ENCODE measurements at places on chromosomes 1 and 21. TPM values are rescaled to one million over a fixed set of nuclear protein-coding genes. Genes with fewer than 3 reads are reported as not detected.
A peak's percentile ranks its signal among the peaks of the same experiment; 100 is the strongest.

Gene TRMT1L
- total RNA-seq, result 18.8 TPM

Gene PLPPR4
- under 0.01 TPM for total RNA-seq

- no peak for DNase-seq
Measured at GRCh38 chr1:107820801-107821200, 144.2 kb downstream of the VAV3 start.

GRCh38 chr1:190176776-190177175 lies 300.9 kb downstream of the BRINP3 start:
- DNase-seq, result no peak

DNA sequence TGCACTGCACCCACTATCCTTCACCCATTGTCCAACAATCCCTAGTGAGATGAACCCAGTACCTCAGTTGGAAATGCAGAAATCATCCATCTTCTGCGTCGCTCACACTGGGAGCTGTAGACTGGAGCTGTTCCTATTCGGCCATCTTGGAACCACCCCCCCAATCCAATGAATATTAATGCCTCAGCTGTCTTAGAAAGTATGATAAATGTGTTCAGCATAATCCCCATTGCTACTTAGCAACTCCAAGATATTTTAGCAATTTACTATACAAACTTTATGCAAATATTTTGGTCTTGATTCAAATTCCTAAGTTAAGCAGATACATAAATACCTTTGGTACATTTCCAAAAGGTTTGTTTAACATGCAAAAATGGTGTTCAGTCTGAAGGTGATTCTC lies 70.5 kb upstream of the SH3GLB1 start:
- no peak for DNase-seq

- no peak for DNase-seq
Measured at GRCh38 chr1:19306941-19307340, 5.0 kb downstream of the AKR7A2 start.

GRCh38 chr1:2124446-2125198 lies 70.0 kb downstream of the FAAP20 start:
- DNase-seq, result no peak

DNA sequence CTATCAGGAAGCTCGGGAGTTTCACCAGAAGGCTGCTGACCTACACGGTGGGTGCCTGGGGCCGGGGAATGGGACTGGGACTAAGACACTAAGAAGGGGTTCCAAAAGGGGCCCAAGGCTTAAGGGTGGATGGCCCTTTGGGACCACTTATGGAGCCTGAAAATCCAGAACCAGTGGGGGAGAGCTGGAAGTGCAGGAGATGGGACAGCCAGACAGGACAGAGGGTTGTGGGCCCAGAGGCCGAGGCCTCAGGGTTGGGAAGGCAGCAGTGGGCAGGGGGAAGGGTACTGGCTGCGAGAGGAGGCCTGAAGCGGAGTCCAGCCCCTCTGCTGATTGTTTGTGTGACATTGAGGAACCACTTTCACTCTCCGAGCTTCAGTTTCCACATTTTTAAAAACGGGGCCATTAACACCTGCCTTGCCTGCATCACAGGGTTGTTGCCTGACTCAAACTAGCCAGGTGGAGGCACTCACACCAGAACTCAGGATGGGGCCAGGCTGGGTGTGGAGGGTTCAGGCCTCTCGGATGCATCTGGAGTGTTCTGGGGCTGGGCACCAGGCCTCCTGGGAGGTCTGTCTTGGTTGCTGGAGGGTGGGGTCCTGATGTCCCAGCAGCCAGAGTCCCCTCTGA lies 3.0 kb downstream of the TTC24 start:
- no peak for DNase-seq

DNA sequence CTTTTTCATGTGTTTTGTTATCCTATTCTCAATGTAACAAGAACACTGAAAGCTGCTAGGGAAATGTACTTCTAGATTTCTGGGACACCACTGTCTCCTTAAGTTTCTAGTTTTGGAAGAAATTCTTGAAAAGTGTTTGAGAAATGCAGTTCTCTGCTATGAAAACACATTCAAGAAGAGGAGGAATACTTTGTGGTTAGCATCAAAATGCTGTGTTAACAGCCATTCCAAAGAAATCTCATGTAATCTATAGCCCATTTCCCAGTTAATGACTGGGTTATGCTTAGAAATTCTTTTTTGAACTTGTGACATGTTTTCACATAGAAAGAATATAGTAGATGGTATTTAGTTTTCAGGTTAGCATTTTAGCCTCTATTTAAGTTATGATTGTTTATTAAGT lies 6.0 kb downstream of the RAVER2 start:
- no peak for DNase-seq

- no peak for DNase-seq
Measured at GRCh38 chr1:112328600-112328999, 67.4 kb upstream of the CTTNBP2NL start.

- DNase-seq, result no peak
Measured at GRCh38 chr1:210687582-210688279, 359.0 kb downstream of the HHAT start.

GRCh38 chr1:236524142-236524894 lies 536 bp downstream of the LGALS8 start:
- DNase-seq, result peak; percentile 72

- DNase-seq, result no peak
Measured at GRCh38 chr1:43570715-43571114, 40.0 kb downstream of the PTPRF start.

DNA sequence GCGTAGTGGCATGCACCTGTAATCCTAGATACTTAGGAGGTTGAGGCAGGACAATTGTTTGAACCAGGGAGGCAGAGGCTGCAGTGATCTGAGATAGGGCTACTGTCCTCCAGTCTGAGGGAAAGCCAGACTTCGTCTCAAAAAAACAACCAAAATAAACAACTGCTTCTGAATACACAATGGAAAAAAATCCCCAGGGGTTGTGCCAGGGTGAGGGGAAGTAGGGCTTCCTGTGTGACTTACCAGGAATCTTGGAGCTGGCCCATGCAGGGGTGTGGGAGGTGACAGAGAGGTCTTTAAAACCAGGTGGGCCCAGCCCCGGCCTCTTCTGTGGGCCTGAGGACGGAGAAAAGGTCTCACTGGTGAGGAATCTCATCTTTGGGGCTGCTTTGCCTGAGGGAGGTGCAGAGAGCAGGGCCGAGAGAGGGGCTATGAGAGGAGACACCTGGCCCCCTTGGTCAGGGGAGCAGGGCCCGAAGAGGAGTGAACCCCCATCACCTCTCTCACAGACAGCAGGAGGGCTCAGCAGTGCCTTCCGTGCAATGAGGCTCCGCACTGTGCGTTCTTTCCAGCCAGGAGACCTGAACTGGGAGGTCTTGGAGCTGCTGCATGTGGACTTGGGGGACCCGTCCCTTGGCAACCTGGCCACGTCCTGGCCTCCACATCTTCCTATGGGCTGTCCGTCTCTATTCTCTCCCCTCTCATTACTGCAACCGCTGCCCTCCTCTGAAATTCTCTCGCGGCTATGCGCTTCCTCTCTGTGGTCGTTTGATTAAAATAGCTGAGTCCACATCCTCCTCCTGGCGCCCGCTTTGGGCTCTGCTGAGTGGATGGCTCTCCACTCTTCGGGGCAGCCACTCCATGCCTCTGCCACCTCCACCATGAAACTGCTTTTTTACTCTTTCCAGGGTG lies 10.7 kb downstream of the PLA2G5 start:
- peak; percentile 53 for DNase-seq

GRCh38 chr1:192485692-192486436 lies 89.7 kb upstream of the RGS1 start:
- peak; percentile 97 for DNase-seq

DNA sequence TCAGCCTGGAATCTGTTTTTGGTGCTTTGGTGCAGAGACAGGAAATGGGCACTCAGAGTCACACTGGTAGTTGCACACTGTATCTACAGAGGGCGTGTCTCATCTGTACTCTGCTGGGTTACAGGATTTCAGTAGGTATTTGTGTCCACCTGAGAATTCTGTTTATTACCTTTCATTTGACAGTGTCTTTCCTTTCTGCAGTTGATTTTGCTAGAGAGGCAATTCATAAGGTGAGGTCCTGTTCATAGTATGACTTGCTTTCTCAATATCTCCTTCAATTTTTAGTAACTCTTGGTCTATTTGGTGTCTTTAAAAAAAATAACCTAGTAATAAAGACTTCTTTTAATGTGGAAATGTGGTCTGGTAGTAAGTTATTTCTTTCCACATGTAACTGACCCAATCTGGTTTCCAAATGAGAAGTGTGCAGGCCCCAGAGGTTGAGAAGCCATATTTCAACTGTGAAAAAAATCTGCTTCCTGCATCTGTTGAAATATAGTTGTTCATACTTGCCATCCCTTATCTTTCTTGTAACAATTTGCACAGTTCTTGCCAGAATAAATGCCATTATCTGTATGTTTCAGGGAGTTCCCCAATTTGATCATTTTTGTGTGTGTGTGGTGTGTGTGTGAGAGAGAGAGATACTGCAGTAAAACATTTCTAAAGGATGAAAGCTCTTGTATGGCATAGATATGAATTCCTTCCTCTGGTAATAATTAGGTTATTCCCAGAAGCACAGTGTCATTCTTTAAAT lies 78.4 kb upstream of the DNAJC6 start:
- DNase-seq, result no peak

GRCh38 chr1:220685879-220686278 lies 4.3 kb upstream of the C1orf115 start:
- DNase-seq, result no peak

DNA sequence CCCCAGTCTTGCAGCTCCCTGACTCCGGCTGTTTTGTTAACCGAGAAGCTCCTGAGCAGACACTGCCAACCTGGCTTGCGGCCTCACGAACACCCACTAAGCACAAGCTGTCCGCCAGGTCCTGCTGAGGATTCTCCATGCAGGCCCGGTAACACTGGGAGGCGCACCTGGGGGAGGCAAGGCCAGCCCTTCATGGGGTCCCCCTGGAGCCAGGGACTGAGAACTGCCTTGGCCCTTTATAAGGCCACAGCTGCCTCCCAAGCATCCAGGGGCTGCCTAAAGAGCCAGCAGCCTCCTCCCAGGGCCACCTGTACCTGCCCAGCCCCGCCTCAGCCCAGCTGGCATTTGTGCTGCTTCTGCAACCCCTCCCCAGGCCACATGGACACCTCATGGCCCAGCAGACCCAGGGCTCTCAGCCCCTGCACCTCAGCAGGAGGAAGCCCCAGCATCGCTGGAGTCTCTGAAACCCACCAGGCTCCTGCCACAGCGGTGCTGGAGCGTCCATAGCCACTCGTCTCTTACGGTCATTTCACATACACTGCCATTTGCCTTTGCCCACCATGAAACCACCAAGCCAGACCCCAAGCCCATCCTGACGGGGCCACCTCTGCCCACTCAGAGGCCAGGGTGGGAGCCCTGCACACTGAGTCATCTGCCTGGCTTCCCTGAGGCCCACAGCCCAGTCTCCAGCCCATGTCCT lies 82.5 kb downstream of the NPHP4 start:
- DNase-seq, result no peak

DNA sequence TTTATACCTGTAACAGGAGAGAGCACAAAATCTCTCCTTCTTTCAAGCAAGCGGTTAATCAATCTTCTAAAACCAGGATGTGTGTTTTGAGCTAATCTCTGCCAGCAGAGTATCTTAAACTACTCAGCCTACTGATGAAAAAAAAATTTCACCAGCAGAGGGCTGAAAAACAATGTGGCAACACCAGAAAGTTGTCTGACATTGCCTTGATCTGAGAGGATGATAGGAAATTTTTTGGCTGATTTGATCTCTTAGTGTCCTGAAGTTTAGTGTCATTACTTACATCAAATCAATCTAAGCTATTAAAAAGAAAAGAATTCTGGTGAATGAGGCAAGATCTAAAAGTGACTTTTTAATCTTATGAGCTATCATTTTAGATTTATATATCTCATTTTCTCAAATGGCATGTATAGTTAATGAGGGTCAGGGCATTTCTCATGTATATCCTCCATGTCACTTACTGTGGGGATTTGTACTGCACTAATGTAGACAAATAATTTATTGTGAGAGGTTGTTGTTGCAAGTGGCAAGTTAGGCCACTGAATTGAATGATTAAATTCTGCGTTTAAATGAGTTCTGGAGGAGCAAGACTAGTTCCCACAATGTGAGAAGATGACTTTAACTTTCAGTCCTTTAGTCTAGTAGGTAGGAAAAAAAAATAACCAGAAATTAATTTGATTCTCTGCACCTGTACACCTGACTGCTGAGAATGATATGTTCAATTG lies 10.9 kb downstream of the ADAMTS1 start:
- DNase-seq, result no peak

- no peak for DNase-seq
Measured at GRCh38 chr1:237492359-237492758, 398.4 kb downstream of the ZP4 start.

- no peak for DNase-seq
Measured at GRCh38 chr1:195763146-195763906, 844.9 kb downstream of the KCNT2 start.

DNA sequence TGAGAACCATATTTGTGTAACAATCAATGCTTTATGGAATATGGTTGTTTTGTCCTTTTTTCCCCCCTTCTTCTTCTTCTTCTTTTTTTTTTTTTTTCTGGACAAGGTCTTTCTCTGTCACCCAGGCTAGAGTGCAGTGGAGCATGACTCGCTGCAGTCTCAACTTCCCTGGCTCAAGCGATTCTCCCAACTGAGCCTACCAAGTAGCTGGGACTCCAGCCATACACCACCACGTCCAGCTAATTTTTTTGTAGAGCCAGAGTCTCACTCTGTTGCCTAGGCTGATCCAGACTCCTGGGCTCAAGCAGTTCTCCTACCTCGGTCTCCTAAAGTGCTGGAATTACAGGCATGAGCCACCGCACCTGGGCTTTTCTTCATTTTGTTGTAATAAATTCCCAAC lies 86.7 kb downstream of the FMN2 start:
- no peak for DNase-seq

DNA sequence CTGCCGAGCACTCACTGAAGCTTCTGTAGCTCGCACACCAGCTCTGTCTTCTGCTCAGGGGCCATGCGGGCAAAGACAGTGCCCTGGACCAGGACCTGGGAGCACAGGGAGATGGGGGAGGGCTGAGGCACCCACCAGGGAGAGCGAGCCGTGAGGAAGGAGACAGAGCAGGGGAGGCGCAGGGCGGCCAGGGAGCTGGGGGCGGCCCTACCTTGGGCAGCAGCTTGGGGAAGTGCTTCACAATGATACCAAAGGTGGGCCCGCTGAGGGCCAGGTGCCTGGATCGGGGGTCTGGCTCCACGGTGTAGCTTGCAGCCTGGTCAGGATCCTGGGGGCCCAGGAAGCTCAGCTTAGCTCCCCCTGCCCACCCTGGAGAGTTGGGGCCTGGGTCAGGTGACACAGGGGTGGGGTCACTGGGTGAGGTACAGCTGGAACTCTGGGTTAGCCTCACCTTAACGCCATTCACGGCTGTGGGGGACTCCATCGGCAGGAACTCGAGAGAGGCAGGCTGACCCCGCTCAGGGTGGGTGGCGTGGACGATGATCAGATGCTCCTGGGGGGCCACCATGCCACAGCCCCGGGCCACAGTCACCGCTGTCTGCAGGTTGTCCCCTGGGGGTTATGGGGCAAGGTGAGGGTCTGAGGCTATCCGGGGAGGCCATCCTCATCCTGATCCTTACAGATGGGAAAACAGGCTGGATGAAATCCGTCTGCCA lies 9.4 kb upstream of the MFAP2 start:
- no peak for DNase-seq

Data from dermis microvascular lymphatic vessel endothelial cell (primary cell).